Dorsolateral prefrontal cortex (tissue), 122 donors: ENCODE measurements at places on chromosomes 11 and 22.
A peak's percentile ranks its signal among the peaks of the same experiment; 100 is the strongest.

DNA sequence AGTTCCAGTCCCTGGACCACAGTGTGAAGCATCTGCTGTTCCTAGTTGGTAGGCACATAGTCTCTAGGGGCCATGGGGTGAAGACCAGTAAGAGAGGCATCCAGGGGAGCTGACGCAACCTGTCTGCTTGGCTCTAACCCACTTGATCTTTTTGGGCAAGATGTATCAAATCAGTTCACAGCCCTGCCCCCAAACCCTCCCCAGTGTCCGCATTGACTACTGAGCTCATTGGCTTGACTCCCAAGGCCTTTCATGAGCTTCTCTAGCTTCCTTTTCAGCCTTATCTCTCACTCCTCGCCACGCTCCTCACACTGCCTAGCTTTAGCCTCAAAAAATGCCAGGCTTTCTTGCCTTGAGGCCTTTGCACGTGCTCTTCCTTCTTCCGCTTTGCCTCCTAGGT lies 29.7 kb upstream of the ABCC8 start:
- DNase-seq, result no peak

- DNase-seq, result no peak
These were observed 11.4 kb downstream of the PACS1 start for GRCh38 chr11:66081505-66081904.

DNA sequence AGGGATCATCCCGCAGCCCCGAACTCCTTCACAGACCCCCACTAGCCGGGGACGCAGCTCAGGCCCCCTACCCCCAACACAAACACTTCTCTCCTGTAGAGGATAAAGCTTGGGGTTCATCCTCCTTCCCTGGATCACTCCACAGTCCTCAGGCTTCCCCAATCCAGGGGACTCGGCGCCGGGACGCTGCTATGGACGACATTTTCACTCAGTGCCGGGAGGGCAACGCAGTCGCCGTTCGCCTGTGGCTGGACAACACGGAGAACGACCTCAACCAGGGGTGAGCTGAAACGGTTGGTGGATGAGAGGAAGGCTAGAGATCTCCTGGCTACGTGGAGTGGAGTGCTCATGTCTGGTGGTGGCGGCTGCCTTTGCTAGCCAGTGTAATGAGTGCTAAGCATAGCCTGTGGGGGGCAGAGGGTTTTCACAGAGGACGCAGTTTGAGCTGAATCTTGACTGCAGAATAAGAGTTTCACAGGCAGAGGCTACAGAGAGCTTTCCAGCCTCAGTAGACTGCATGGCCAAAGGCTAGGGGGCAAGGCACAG lies 580 bp downstream of the ILK start:
- DNase-seq, result no peak

GRCh38 chr22:24171822-24172221 lies 9.5 kb upstream of the SUSD2 start:
- no peak for DNase-seq

- no peak for DNase-seq
These were observed 2.0 kb upstream of the SERGEF start for GRCh38 chr11:18014876-18015275.

- DNase-seq, result peak; percentile 55
These were observed 34.1 kb downstream of the SERGEF start for GRCh38 chr11:17978553-17979287.

DNA sequence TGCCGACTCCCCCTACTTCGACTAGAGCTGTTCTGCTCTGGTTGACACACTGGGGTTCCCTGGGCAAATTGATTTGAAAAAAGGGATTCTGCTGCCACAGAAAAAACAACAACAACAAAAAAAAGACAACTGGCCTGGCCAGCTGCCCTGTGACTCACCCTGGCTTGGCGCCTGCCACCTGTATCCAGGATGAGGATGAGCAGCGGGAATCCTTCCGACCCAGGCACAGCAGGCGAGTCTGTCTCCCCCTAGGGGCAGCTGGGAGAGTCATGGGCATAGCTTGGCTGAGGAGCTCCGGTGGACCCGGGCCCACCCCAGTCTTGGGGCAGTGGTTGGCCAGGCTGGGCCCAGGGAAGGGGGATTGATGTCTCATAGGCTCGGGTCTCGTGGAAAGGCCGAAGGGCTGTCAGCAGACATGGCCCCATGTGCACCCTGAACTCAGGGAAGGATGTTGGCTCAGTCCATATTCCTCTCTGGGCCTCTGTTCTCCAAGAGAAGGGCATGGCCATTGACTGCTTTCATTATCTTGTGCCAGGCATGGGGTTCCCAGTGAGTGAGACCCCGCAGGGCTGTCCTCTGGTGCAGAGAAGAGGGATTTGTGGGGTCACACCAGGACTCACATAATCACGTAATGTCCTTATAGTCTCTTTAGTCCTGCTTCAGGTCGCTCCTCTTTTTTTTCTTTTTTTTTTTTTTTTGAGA lies 10.4 kb upstream of the SUN2 start:
- DNase-seq, result peak; percentile 75

DNA sequence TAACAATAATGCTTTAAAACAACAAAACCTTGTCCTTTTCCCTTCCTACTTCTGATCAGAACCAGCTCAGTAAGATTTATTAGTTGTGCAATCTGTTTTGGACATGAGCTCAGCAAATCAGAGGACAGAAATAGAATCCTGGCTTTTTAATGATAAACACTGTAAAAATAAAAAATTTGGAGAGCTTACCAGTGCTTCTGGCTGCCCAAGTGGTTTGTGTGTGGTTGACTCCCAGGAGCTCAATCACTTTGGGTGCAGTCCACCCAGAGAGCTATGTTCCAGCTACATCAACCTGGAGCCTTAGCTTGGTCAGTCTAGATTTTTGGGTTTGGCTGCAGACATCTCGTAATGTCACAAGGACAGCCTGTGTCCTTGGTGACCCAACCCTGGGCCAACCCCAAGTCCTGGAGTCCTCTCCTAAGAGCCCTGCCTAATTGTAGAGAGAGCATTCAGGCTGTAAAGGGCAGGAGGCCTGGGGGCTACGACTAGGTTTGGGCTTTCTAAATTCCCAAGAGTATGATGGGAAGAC lies 28.5 kb downstream of the CD44 start:
- no peak for DNase-seq

DNA sequence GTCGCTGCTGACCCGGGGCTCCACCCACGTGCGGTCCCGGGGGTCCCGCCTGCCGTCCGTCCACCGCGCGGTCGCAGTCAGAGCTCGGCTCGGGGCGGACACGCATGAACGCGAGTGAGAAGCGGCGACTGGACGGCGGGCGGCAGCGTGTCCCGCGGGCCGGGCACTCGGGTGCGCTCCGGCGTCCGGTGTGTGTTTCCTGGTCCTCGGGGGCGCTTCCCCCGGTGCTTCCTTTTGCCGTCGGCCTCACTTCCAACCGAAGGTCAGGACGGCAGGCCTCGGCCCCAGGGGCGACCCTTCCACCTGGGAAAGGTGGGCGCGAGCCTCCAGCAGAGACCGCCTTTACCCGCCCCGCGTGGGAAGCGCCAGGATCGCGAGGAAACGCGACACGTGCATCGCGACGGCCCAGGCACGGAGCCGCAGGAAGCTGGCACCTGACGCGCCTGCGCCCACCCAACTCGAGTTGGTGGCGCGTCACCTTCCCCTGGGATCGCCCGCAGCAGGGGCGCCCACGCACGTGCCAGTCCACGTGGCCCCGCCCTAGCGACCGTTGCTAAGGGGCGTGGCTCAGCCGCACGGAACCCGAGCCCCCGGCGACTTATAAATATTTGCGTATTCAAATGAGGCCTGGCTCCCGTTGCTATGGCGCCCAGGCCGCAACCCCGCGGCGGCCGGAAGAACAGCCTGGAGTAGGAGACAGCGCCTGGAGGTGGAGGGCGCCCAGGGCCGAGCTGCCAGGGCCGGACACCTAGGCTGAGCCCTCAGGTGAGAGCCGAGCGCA lies at the start of gene LRRC56:
Gene LRRC56, plus strand, starts transcription at position 687 of the 781 bp plus-strand sequence. CDS start 3,158 bp downstream, outside the sequence.
- DNase-seq, result no peak

DNA sequence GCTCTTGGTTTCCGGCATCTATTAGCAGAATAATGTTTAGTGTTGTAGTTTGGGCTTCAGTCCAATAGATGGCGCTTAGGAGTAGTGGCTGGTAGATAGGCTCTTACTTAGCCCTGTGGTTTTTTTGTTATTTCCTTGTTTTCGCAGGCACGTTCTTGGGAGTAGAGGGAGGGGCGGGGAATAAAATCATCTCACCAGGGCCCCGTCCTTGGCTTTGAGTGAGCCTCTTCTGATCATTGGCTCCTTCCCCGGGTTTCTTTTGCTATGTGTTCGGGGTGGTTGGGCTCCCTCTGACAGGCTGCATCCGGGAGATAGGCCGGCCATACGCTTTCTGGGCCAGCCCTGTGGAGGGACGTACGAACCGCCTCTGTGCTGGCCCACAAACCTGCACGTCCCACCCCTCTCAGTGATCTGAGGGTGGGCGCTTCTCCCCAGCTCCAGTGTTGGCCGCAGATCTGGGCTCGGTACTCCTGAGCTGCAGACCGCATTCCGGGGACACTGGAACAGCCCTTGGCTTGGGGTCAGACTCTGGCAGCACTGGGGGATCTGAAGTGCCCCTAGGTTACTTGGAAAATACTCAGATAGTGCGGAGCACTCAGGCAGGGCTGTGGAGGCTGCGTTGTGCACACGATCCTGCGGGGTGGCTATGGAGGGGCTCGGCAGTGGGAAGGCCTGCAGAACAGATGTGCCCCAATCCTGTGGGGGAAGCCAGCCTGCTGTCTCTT lies 217.0 kb downstream of the DYNC2H1 start:
- no peak for DNase-seq

DNA sequence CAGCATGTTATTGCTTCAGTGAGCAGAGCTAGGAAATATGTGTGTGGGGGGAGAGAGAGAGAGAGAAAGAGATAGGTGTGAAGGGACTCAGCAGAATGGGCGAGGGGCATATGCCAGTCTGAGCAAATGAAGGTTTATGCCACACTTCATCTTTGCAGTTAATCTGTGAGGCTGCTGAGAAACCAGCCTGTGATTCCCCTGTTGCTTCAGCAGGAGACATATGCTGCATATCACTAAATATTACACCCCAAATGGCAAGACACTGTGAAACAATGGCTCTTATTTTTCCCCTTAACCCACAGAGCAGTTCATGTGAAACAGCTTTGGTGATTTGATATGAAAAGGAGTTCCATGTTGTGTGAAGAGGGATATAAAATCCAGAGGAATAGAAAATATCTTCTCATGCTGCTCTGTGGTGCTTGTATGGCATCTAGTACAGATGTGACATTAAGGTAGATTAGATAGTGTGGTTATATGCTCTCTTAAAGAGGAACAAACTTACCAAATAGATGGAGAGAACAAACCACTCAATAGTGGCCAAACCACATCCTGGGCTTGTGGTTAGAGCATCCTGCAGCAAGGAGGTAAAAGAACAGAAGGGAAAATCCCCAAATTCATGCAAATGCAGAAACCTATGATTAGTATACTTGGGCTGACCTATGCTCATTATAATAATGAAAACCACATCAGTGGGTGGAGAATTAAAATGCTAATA lies 864.2 kb downstream of the FAM181B start:
- no peak for DNase-seq

- DNase-seq, result no peak
These were observed 12.7 kb upstream of the TMEM218 start for GRCh38 chr11:125123947-125124617.
